ENCODE measurements at places on chromosomes 1 and 21.

- DNase-seq, result no peak
These were observed 7.5 kb downstream of the IVNS1ABP start for GRCh38 chr1:185309566-185309965.

DNA sequence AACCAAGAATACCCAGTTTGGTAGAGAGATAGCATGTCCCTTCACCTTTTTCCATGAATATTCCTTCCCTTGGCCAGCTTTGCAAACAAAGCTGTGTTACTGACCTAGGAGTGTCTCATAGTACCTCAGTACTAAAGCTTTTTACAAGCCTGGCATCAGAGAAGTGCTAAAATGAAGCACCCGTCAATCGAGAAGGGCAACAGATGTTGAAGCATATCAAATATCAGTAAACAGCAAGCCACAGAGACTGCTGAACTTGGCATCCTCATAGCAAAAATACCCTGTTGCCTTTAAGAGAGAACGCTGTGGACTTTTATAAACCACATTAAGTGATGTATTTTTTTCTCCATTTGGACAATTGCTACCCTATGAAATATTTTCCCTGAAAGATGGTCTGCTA is 128.6 kb upstream of the HOOK1 start:
- DNase-seq, result no peak

GRCh38 chr1:215215846-215216245 is 133.3 kb downstream of the KCNK2 start:
- no peak for DNase-seq

DNA sequence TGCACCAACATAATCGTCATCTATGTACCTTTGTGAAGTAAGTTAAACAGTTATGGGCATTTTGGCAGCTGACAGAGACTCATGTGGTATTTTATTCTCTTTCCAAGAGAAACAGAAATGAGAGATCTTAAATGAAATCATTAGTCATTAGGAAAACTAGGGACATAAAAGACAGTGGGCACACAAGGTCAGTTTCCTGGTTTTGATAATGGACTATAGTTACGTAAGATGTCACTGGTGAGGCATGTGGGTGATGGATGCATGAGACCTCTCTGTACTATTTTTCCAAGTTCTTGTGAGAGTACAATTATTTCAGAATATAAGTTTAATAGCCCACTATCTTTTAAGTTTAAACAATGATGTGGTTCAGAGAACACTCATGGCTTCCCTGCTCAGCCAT is 216.9 kb downstream of the APP start:
- DNase-seq, result no peak

- DNase-seq, result no peak
These were observed at the start of gene CD101 for GRCh38 chr1:117001254-117001927. TSS of gene CD101 (plus strand) at chr1:117001760. CDS start at chr1:117001818, 58 bp downstream.

DNA sequence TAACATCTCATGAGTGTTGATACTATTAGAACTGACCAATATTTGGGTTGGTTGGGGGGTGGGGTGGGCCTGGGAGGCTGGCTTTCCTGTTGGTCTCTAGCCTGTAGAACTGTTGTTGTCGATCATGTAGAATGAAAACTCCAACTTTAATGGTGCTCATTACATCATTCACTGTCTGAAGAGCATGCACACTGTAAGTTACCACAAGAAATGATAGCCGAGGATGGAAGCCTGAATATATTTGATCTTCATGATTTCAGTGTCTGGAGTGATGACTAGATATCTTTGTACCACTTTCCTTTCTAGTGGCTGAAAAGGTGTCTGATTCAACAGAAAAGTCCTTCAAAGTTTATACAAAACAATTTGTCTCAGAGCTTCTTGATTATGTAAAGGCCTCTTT is 123.6 kb downstream of the XCL2 start:
- DNase-seq, result no peak

- no peak for DNase-seq
These were observed 60.2 kb downstream of the NDUFS5 start for GRCh38 chr1:39086386-39086785.

- DNase-seq, result no peak
These were observed 47.1 kb downstream of the CTH start for GRCh38 chr1:70458131-70458530.

GRCh38 chr1:220786337-220787068 is at the start of gene MTARC1:
TSS of gene MTARC1 (plus strand) at chr1:220786913. CDS start at chr1:220786945, 32 bp downstream.
- no peak for DNase-seq

DNA sequence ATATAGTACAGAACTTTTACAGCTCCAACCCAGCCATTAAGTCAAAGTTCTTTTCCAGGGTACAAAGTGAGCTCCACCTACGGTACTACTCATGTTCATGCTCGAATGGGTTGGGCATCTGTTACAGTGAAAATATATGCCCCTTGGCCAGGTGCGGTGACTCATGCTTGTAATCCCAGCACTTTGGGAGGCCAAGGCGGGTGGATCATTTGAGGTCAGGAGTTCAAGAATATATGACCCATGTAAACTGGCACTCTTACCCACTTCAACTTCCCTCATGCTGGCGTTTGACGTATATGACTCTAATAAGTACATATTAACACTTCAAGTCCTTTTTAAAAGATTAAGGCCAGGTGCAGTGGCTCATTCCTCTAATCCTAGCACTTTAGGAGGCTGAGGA is 71.3 kb upstream of the PKN2 start:
- no peak for DNase-seq

DNA sequence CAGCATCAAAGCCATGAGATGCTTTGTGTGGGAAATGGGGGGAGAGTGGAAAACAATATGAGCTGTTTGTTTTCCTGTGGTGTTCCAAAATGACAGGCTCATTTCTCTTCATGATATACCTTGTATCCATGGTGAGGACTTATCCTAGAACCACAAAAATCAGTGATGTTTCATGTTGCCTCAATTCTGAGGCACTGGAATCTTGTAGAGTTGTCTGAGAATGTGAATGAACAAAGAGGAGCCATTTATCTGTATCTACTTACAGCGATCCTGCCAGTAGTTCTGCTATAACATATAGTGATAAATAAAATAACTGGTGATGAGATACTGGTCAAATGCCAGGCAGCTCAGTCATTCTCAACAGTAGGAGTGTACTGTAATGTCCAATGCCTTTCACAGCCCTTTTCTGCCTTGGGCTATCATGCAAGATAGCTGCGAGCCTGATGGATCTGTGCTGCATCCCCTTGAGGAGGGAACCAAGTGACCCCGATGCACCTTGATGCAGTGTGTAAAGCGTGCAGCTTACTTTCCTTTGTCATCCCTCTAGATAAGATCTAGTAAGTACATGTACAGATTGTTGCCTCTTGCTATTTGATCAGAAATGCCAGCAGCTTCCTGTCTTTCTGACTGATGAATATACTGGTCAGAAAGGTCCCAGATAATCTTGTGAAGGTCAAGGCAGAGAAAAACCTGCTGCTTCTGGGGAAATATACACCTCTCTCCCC is 52.8 kb downstream of the SLC44A3 start:
- DNase-seq, result no peak

DNA sequence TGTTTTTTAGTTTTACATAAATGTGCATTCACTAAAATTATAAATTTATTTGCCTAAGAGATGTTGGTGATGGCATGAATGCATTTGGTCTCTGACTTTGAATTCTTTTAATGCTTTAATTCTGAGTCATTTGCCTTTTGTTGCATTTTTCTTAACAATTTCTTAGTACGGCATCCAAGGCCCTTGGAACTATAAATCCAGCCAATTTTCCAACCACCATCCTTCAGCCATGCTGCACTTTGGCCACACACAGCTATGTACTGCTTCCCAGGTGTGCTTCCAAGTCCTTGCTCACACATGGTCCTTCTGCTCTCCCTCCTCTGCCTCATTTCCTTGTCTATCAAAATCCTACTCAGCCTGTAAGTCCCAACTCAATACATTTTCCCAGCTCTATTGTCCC is 161.0 kb downstream of the DHRS3 start:
- DNase-seq, result no peak

- DNase-seq, result no peak
These were observed 357.6 kb downstream of the KIF26B start for GRCh38 chr1:245512181-245512888.

DNA sequence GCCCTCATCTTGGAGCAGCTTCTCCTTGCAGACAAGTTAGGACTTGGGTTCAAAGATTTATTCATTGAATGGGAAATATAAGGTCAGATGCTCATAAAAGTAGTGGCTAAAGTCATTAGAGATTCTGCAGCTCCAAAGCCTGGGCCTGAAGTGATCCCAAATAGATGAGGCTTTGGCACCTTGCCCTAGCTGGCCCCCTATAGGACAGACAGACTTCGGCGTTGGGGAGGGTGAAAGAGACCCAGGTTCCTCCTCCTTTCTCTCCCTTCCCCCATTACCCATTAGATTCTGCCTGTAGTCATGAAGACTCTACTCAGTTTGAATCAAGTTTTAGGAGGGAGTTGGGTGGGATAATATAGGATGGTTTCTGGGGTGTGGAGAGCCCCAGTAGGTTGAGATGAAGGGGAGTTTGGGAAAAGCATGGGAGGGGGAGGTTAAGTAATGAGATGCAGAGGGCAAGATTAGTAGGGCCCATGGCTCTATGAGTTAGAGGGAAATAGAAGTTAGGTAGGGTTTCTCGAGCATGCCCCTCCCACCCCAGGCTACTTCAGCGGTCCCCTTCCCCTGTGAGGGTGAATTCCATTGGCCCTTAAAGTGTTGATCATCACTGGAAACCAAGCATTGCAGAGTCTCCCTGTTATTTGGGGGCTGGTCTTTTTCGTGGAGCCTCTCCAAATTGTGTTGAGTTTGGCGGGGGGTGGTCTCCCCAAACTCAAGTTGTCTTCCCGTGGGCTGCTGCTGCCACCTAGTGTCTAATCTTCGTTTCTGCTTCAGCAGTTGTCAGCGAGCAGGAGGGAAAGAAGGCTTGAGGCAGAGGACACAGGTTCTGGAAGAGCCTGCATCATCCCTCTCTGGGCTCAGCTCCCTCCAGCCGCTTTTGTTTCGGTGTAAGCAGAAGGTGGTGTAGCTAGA is 2.1 kb upstream of the AHDC1 start:
- DNase-seq, result peak; percentile 42

DNA sequence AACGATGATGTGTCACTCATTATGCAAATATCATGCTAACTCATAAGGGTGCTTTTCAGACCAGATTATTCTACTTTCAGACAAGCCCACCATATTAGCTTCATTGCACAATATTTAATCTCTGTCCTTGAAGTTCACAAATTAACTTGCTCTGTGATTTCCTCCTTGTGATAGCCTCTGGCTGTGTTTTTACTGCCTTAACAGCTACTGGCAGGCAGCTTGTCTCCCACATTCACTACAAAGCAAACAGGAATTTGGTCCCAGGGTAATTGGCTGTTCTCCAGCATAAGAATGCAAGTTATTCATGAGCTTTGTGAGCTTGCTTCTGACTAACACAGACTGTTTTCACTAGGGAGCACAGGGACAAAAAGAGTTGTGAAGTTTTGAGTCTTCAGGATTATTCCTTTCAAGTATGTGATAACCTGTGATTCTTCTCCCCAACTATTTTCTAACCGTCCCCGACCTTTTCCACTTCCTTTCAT is 87.9 kb upstream of the HMCN1 start:
- no peak for DNase-seq

- DNase-seq, result no peak
These were observed 31.5 kb downstream of the TMCO1 start for GRCh38 chr1:165737196-165737595.

GRCh38 chr1:27724961-27725373 is 794 bp upstream of the FAM76A start:
- no peak for DNase-seq

DNA sequence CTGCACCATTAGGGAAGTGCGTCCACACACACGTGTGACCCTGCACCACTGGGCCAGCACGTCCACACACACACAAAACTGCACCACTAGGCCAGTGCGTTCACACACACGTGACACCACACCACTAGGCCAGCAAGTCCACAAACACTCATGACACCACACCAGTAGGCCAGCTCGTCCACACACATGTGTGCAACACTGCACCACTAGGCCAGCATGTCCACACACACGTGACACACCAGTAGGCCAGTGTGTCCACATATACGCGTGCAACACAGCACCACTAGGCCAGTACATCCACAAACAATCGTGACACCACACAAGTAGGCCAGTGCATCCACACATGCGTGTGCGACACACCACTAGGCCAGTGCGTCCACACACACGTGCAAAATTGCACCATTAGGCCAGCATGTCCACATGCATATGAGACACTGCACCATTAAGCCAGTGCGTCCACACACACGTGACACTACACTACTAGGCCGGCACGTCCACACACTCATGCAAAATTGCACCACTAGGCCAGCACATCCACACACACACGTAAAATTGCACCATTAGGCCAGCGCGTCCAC is 235.0 kb downstream of the SLC45A1 start:
- no peak for DNase-seq

DNA sequence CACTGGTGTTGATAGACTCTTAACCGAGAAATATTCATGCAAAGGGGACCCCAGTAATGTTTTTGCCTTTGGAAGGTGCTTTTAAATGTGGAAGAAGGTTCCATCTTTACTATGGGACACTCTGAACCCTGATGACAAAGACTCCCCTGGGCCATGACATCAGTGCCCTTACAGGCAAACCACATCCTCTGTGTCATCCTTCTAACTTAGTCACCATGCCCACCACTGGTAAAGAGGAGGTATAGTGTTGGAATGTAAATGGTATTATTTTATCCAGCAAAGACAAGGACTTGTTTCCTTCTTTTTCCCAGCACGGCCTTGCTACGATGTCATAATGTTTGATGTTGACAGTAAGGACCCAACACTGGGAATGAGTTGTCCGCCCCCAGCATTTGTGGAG is 12.6 kb downstream of the METTL13 start:
- DNase-seq, result peak; percentile 22

- no peak for DNase-seq
These were observed 167.7 kb downstream of the TOMM20 start for GRCh38 chr1:234960722-234961455.

- no peak for DNase-seq
These were observed 340.1 kb upstream of the ESRRG start for GRCh38 chr1:217063172-217063908.

- no peak for DNase-seq
These were observed 155.8 kb downstream of the RYR2 start for GRCh38 chr1:237197470-237198425.

DNA sequence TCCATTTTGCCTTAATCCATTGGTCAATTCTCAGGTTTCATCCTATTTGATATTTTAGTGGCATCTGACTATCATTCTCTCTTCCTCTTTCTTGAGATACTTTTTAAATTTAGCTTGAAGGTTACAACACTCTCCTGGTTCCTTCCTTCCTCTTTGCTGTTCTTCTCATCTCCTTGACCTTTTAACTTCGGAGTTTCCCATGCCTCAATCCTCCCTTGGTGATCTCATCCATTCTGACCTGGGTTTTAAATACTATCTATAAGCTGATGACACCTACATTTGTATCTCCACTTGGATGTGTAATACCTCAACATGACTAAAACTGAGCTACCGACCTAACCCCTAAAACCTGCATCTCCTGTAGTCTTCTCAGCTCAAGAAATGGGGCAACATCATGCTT is 4.8 kb upstream of the ZNF687 start:
- DNase-seq, result no peak

DNA sequence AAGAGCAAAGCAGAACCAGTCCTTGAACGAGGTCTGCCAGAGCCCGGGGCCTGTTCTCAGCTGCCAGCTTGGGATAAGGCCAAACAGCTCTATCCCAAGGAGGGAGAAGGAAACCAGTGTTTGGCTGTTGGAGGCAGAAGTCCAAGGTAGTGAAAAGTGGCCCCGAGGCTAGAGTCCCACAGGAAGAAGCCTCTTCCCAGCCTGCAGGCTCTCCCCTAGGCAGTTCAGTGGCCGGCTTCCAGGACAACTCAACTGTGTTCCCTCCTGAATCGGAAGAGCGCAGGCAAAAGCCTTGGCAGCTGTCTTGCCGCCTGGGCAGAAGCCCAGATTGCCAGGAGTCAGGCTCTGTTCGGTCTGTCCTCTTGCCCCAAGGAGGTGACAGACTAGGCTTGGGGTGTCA is 19.3 kb downstream of the QSOX1 start:
- DNase-seq, result no peak

- peak; percentile 9 for DNase-seq
These were observed 56.8 kb upstream of the PRDX6 start for GRCh38 chr1:173420330-173420806.
